ENCODE measurements at places on chromosomes 11 and 22.

DNA sequence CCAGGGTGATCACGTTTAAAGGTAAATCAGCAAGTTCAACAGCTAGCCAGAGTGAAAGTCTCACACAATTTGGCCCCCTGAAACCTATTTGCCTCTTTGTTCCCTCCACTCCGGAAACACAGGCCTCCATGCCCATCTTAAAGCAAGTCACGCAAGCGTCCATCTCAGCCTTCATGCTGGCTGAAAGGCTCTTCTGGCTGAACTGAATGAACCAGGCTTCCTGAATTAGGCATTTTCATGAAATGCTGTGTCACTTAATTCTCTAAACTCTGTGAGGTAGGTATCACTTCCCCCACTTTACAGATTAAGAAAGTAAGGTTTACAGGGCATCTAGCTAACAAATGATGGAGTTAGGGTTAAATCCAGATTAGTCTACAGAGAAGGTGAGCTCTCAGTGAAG, 1.4 kb downstream of the SLC25A17 start:
- no peak for DNase-seq

- DNase-seq, result no peak
Observed at GRCh38 chr11:41879214-41879613, 419.8 kb upstream of the LRRC4C start.

GRCh38 chr11:44950031-44950624, 555 bp downstream of the TP53I11 start:
- DNase-seq, result no peak

DNA sequence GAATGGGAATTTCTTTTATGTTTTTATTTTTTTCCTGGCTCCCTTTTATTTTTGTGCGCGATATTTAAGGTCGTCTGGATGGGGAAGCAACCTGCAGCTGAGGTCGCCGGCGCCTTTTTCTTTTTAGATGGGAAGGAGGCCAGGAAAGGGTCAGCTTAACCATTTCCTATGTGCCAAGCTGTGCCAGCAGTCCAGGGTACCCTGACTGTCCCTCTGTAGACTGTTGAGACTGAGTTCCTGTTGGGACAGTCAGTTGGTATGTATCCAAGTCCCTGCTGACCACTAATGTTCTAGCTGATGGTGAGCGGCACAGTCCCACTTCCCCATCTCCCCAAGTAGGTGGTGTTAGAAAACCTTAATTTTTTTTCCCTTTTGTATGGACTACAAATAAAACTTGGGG, 10.5 kb downstream of the RBM14 start:
- DNase-seq, result no peak

DNA sequence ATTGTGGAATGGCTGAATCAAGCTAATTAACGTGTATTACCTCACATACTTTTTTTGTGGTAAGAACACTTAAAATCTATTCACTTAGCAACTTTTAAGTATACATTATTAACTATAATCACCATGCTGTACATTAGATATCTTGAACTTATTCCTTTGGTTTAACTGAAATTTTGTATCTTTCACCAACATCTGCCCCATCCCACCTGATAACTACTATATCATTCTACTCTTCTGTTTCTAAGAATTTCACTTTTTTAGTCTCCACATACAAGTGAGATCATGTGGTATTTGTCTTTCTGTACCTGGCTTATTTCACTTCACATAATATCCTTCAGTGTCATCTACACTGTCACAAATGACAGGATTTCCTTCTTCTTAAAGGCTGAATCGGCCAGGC, 17.1 kb upstream of the VWA5A start:
- no peak for DNase-seq
